H9 (cell line): ENCODE measurements at places on chromosomes 5 and 9.
A peak's percentile ranks its signal among the peaks of the same experiment; 100 is the strongest.

DNA sequence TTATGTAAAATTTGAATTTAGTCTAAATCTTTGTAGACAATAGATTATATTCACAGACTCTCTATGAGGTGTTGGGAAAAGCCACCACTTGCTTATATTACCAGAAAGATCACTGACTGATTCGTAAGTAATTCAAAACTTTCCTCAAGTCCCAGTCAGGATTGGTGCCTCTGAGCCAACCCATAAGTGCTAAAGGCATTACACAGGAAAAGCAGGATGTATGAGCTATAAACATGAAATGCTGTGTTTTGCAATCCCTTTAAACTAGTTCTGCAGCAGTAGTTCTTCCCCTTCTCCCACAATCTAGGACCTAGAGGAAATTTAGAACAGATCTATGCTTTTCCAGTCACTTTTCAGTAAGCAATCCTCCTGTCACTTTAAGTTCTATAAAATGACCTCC lies 48.0 kb downstream of the SHLD3 start:
- no peak for DNase-seq

DNA sequence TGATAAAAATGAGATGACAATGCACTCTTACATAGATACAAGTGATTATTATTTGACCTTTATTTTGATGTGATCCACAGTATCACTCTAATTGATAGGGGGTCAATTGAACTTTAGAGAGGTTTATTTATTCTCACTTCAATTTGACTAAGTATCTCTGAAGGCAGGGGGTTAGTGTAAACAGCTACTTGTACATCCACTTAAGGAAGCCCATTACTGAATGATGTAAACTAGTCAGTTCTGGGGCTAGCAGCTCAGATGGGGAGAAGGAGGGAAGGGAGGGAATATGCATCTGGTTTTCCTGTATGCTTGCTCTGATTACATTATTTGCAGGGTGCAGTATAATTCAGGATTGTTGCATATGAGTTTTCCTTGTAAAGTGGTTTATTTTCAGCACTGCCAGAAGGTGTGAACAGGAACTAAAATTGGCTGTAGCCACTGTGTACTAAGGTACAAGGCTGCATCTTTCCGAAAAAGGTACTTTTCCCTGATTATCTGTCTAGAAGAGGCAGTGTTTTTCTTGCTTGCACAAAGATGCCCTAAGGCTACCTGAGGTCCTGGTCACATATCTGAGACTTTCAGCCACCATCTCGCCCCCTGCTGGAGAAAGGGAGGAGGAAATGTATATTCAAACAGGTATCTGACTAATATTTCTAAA lies 51.2 kb downstream of the MRPS27 start:
- DNase-seq: peak; percentile 51

DNA sequence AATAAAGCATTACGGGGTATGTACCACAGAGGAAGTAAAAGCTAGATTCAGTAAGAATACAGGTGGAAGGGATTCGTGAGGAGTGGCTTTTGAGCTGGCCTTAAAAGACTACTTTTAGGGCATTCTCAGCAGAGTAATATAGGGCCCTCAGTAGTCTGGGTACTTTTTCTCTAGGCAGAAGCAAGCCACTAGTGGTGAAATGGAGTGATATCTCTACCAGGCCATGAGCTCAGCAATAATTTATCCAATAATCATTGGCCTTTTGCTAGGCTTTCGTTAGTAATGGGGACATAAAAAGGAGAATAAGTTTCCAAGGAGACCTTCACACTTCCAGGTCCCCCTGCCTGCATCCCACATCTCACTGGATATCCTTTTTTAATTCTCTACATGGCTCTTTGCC lies 1.7 kb downstream of the POLR3G start:
- no peak for DNase-seq

- DNase-seq: no peak
Measured at GRCh38 chr9:111957856-111958631, 61.4 kb downstream of the UGCG start.
